Left ventricle myocardium inferior (tissue), 1 donor: ENCODE measurements at places on chromosomes 7 and 10. TPM values are rescaled to one million over a fixed set of nuclear protein-coding genes. Genes with fewer than 3 reads are reported as not detected.

DNA sequence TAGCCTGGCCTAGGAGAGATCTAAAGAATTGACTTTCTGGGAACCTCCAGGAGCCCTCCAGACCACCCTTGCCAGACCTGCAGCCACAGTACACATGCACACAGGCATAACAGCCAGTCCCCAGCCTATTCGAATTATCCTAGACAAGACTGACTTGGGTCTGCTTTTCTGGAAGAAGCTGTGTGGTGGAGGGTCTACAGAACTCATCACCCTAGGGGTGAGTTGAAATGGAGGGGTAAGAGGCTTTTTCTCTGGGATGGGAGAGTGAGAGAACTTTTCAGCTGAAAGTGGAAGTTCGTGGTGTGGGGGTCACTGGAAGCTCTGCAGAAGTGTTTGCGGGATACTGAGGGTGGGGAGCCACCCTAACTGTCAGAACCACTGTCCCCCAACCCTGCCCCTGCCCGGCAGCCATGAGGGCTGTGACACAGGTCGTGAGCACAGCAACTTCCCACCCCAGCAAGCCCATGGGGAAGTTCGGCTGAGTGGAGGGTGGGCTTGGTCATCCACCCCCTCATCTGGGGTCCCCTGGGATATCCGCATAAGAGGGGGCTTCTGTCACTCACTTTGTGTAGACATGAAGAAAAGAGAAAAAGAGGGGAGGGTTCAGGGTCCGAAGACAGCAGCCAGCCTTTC, 7.8 kb downstream of the TLX1 start:
- no peak for DNase-seq
- no peak overlapping the region for H3K27ac ChIP-seq
- H3K4me1 ChIP-seq = peaks cover 46% of the 10 kb centered on the region
- no peaks in the 10 kb centered on the region for H3K36me3 ChIP-seq
- H3K27me3 ChIP-seq = peaks cover 100% of the 10 kb centered on the region

DNA sequence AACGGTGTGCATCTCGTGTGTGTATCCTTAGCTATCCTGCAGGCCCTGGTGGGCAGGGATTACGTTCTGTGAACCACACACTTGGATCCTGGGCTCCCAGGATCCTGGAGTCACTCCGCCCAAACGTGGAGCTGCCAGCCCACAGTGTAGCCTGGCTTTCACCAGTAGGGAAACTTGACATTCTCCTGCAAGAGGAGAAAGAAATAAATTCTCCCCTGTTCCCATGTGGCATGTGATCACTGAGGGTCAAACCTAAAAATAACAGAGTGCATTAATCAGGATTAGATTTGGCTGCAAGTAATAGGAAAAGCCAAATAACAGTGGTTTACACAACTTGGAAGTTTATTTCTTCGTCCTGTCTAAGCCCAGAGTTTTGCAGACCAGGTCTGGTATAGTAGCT, 32.3 kb downstream of the PALD1 start:
- no peak for DNase-seq
- H3K27ac ChIP-seq = peak overlapping the region; percentile 81
- no peaks in the 10 kb centered on the region for H3K27me3 ChIP-seq
- H3K4me3 ChIP-seq = no peak overlapping the region
- H3K4me1 ChIP-seq = peaks cover 81% of the 10 kb centered on the region

GRCh38 chr7:20440472-20441105, 109.9 kb downstream of the ITGB8 start:
- H3K4me3 ChIP-seq = no peak overlapping the region
- H3K27ac ChIP-seq = no peak overlapping the region
- peaks cover 4% of the 10 kb centered on the region for H3K27me3 ChIP-seq
- DNase-seq = no peak
- H3K36me3 ChIP-seq = no peaks in the 10 kb centered on the region
- peaks cover 5% of the 10 kb centered on the region for H3K4me1 ChIP-seq

DNA sequence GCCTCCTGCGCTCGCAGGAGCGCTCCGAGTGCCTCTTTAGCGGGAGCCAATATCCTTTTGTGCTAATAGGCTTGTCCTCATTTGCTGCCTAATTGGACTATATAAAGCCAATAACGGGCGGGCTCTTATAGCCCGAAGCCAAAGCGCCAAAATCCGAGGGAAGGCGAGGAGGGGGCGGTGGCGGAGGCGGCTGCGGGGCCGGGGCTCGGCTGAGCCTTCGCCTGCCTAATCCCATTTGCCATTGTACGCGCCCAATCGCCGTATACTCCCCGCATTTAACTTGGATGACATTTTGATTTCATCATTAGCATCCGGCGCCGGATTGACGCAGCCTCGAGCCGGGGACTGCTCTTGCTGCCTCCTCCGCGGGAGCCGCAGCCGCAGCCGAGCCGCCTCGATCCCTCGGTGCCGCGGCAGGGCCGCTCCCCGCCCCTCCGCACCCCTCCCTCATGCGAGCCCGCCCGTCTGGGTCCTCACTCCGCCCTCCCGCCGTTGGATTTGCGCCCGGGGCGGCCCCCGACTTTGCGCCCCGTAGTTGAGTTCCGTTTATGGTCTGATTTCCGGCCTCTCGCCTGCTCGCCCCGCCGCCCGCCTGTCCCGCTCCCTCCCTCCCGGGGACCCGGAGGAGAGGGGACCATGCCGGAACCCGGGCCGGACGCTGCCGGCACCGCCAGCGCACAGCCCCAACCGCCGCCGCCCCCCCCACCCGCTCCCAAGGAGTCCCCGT, at the start of gene HMX3:
Gene HMX3 (plus strand): TSS at position 556 of the 727 bp plus-strand sequence. CDS start 81 bp downstream, at position 637.
- peak within 1 kb of the TSS; percentile 61 for H3K4me3 ChIP-seq
- peaks cover 70% of the 10 kb centered on the region for H3K4me1 ChIP-seq
- H3K36me3 ChIP-seq = no peaks in the 10 kb centered on the region
- peaks cover 100% of the 10 kb centered on the region for H3K27me3 ChIP-seq

DNA sequence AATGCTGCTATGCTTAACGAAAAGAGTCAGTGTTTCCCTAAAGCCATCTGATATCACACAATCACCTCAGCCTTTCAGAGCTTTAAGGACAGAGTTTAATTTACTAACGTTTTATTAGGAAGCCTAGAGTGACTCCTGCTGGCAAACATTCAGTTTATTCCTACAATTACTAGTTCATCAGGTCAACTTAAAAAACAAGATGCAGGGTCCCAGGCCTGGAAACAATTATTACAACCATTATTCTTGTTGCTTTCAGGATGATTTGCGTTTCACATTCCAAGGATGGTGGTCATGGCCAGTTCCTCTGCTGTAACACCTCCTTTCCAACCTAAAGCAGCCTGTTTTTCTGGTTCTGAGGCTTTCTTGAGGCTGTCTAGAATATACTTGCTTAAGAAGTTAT, 1.5 kb upstream of the FAM53B start:
- H3K36me3 ChIP-seq = peaks cover 16% of the 10 kb centered on the region
- no peaks in the 10 kb centered on the region for H3K27me3 ChIP-seq
- H3K4me1 ChIP-seq = peaks cover 45% of the 10 kb centered on the region

DNA sequence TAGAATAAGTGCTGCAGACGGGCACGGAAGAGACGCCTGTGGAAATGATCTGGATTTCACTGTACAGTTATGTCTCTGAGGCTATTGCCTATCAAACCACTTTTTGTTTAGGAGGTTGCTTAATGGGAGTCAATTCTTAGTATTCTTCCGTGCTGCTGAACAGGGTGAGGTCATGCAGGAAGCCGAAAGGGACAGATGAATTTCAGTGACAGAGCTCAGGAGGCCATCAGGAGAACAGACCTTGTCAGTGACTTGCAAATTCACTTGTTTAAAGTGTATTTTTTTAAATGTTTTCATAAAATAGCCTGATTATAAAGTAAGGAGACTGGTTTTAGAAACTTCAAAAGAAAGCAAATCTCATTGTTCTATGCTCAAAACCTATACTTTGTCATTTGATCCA, 58.9 kb downstream of the XRCC2 start:
- H3K4me1 ChIP-seq = peaks cover 6% of the 10 kb centered on the region
- no peak overlapping the region for H3K27ac ChIP-seq
- no peaks in the 10 kb centered on the region for H3K27me3 ChIP-seq
- no peak overlapping the region for H3K4me3 ChIP-seq
- DNase-seq = no peak

DNA sequence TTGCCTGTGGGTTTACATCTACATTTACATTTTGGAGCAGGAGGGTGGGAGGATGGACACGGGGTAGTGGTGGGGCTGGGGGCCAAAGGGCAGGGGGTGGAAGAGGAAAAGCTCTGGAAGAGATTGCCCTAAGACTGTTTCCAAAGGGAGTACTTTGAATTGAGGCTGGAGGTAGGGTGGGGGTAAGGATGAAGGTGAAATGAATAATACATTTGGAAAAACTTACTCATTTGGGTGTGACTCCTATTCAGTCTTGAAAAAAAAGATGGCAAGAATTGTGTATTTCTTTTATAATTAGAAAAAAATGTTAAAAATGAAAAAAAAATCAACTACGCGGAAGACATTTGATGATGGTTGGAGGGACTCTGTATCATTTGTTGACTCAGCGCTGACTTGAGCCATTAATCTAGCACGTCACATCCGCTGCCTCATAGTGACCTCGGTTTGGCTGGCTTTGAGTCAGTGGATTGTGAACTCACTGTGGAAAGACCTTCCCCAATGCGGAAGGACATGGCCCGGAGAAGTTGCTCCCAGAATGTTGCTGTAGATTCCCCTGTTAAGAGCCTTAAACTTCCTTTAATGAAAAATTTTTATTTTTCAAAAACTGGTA, 2.8 kb downstream of the FAM180A start:
- peak; percentile 31 for DNase-seq
- no peaks in the 10 kb centered on the region for H3K27me3 ChIP-seq
- H3K27ac ChIP-seq = peak overlapping the region; percentile 69
- H3K4me1 ChIP-seq = peaks cover 60% of the 10 kb centered on the region
- peak overlapping the region; percentile 62 for H3K4me3 ChIP-seq
- H3K36me3 ChIP-seq = no peaks in the 10 kb centered on the region

DNA sequence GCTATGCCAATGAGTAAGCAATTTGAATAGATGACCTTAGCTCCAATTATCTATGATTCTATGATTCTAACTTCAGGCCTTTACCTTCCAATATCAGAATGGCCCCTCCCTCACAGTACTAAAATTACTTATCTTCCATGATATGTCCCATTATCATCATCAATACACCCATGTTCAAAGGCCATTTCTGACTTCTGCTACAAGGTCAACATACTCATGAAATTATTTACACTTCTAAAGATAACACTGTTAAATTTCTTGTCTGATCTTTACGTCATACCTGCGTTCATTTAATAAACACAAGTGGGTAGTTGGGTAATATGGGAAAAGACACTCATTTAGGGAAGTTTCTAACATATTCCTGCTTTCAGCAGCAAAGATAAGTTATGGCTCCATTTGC, 21.2 kb downstream of the IMMP2L start:
- DNase-seq = no peak
- H3K36me3 ChIP-seq = no peaks in the 10 kb centered on the region
- no peaks in the 10 kb centered on the region for H3K27me3 ChIP-seq
- H3K27ac ChIP-seq = no peak overlapping the region

- H3K4me1 ChIP-seq = no peaks in the 10 kb centered on the region
- no peak for DNase-seq
- H3K27me3 ChIP-seq = no peaks in the 10 kb centered on the region
- H3K4me3 ChIP-seq = no peak overlapping the region
Observed at GRCh38 chr7:97697396-97697795, 34.5 kb upstream of the TAC1 start.

GRCh38 chr7:47816647-47817046, 131.6 kb downstream of the PKD1L1 start:
- no peaks in the 10 kb centered on the region for H3K27me3 ChIP-seq
- H3K27ac ChIP-seq = no peak overlapping the region
- no peak for DNase-seq
- H3K4me3 ChIP-seq = no peak overlapping the region
- peaks cover 4% of the 10 kb centered on the region for H3K36me3 ChIP-seq

- DNase-seq = no peak
- no peaks in the 10 kb centered on the region for H3K4me1 ChIP-seq
- H3K27me3 ChIP-seq = no peaks in the 10 kb centered on the region
- H3K36me3 ChIP-seq = no peaks in the 10 kb centered on the region
- no peak overlapping the region for H3K27ac ChIP-seq
Observed at GRCh38 chr10:85624511-85624910, 742.1 kb downstream of the GRID1 start.

- no peaks in the 10 kb centered on the region for H3K4me1 ChIP-seq
- peaks cover 46% of the 10 kb centered on the region for H3K27me3 ChIP-seq
- no peak overlapping the region for H3K27ac ChIP-seq
- no peak for DNase-seq
- no peak overlapping the region for H3K4me3 ChIP-seq
- no peaks in the 10 kb centered on the region for H3K36me3 ChIP-seq
Observed at GRCh38 chr7:156003220-156004162, 191.2 kb upstream of the SHH start.

DNA sequence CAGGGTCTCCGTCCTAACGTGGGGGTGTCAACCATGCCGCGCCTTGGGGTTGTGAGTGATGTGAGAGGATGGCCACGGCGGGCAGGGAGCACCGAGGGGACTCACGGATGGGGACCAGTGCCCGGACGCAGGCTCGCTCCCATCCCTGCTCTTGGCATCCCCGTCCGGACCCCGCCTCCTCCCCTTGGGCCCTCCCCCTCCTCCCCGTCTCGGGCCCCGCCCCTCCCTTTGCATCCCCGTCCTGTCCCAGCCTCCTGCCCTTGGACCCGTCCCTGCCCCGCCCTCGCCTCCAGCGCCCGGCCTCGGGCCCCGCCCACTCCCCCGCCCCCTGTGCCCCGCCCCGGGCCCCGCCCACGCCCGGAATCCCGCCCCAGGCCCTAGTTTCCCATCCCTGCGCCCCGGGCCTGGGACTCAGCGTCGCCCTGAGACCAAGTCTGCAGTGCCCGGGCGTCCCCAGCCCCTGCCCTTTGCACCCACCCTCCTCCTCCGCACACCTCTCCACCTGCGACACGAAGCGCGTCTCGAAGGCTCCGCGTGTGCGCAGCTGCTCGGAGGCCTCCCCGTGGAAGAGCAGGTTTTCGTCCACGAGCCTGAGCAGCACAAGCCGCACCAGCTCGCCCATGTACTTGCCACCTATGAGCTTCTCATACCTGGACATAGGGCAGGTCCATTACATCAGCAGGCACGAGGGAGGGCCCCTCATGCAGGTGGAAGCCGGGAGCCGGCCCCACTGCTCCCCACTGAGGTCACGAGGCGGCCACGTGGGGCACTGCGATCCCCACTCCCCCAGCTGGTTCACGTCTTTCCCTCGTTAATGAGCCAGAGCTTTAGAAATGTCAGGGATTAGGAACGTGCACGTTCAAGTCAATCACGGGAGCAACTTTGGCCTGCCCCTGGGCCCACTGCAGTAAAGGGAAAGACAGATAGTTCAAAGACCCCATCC, 5.1 kb upstream of the MYL7 start:
- no peaks in the 10 kb centered on the region for H3K36me3 ChIP-seq
- H3K4me3 ChIP-seq = peak overlapping the region; percentile 71
- no peak overlapping the region for H3K27ac ChIP-seq
- peaks cover 23% of the 10 kb centered on the region for H3K4me1 ChIP-seq
- H3K27me3 ChIP-seq = peaks cover 25% of the 10 kb centered on the region

GRCh38 chr7:105297985-105298384, 90.7 kb downstream of the SRPK2 start:
- no peak overlapping the region for H3K27ac ChIP-seq
- H3K27me3 ChIP-seq = no peaks in the 10 kb centered on the region

- H3K4me3 ChIP-seq = no peak overlapping the region
- DNase-seq = no peak
- no peaks in the 10 kb centered on the region for H3K4me1 ChIP-seq
Observed at GRCh38 chr10:23384364-23384763, 39.8 kb upstream of the C10orf67 start.

Gene MYO3A
- total RNA-seq = not detected

Gene THNSL1
- total RNA-seq = 5.3 TPM

Gene ALOX5
- total RNA-seq = 3.2 TPM

Gene NPC1L1
- total RNA-seq = 0.19 TPM

Gene TECTB
- not detected for total RNA-seq

Gene PDE6C
- not detected for total RNA-seq
